ENCODE measurements at places on chromosomes 3 and 15.

DNA sequence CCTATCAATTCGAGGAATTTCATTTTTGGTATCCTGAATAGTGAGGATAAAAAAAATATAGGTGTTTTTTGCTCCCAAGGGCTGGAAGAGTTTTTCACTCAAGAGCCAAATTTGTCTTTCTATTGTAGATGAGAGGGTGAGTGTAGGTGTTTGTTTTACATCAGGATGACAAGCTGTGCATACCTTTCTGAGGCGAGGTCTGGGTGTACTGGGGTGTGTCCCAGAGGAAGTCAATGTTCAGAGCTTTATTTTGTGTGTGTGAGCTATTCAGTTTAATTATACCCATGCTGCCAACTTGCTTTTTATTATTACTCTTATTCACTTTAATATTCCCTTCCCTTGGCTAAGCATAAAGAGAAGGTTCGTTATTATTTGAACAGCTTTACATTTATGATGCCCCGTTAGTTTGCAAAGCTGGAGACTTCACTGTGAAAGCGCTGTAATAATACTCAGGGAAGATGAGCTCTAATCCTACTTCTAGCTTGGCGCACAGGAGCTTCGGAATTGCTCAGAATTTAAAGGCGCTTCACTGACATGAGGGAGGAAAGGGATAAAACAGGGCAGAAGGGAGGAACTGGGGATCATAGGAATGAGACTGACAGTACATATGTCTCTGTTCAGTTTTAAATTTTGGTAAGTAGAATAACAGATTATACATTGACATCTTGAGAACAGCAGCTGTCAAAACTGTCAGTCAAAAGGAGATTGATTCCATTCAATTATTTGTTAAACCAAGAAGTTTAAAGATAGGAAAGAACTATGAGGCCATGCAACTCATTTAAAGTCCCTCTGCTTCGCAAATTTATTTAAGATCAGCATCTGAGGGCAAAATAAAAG is 117.7 kb upstream of the TP63 start:
- no peak for DNase-seq

- no peak for DNase-seq
Measured at GRCh38 chr3:5181469-5182141, 5.9 kb upstream of the EDEM1 start.

DNA sequence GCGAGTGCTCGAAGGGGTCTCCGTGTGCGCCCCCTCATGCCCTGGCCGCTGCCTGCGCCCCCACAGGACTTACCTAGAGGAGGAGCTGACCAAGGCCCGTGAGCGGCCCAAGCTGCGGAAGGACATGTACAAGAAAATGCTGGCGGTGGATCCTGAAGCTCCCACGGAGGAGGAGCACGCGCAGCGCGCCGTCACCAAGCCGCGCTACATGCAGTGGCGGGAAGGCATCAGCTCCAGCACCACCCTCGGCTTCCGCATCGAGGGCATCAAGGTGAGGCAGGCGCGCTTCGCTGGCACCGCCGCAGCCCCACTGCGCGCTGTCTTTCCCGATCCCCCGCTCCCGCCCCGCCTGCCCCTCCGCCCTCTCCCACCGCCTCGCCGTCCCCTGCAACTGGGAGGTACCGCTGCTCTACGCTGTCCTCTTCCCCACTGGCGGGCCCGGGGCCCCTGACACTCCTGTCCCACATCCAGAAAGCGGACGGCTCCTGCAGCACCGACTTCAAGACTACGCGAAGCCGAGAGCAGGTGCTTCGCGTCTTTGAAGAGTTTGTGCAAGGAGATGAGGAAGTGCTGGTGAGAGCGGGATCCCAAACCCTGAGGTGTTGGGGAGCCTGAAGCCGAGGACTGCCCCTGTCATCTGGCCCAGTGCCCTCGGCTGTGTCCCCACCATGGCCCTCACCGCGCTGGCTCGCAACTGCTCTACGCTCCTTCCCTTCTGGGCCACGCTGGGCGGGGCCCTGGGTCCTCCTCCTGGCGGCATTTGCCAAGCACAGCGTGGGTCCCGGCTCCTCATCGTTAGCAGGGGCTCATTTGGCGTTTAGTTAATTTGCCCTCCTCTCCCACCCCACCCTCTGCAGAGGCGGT is 8.5 kb downstream of the ITPKA start:
- DNase-seq = no peak

- DNase-seq = no peak
Measured at GRCh38 chr3:41164777-41165176, 34.5 kb upstream of the CTNNB1 start.

DNA sequence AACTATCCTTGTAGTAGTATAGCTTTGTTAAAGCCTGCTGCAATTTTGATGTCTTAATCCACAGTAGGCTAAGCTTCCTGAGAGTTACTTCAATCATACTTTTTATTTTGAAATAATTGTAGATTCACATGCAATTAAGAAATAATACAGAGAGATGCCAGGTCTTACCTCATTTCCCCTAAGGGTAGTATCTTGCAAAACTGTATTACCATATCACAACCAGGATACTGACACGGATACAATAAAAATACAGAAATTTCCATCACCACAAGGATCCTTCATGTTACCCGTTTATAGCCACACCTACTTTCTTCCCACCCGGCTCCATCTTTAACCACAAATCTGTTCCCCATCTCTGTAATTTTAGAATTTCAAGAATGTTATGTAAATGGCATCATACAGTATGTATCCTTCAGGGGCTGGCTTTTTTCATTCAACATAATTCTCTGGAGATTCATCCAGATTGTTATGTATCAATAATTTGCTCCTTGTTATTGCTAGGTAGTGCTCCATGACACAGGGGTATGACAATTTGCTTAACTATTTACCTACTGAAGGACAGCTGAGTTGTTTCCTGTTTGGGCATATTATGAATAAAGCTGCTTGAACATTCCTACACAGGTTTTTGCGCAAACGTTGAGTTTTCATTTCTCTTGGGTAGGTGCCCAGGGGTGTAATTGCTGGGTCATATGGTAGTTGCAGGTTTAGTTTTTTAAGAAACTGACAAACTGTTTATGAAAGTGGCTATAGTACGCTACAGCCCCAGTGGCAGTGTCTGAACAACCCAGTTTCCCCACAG is 21.6 kb downstream of the BDH1 start:
- DNase-seq = no peak

DNA sequence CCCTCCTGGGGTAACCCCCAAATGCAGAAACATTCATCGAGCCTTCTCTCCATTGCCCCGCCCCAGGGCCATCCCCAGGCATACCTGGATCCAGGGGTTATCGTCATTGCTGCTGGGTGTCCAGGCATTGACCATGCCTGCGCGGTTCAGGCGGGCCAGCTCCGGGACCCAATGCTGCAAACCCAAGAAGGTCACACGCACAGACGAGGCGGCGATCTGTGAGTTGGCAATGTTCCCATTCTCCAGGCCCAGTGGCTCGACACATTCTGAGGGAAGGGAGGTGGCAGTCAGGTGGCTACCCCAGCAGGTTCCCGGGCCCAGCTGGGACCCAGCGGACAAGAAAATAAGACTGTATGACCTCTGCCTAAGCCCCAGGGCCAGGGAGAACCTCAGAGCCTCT is 6.1 kb downstream of the MFGE8 start:
- no peak for DNase-seq

- no peak for DNase-seq
Measured at GRCh38 chr15:50176869-50177268, 5.1 kb upstream of the SLC27A2 start.

All from H1 (cell line).